Stimulated activated CD4-positive, alpha-beta T cell treated with anti-CD3 and anti-CD28 coated beads, Interleukin-4, amount 100 ng/mL, for 48 hours (primary cell): ENCODE measurements at places on chromosomes 5 and 9.

GRCh38 chr9:4689687-4690104, 10.3 kb downstream of the CDC37L1 start:
- DNase-seq = no peak

- no peak for DNase-seq
Measured at GRCh38 chr5:81708889-81709288, 42.0 kb downstream of the SSBP2 start.

GRCh38 chr5:69130241-69130640, 36.4 kb downstream of the SLC30A5 start:
- no peak for DNase-seq

DNA sequence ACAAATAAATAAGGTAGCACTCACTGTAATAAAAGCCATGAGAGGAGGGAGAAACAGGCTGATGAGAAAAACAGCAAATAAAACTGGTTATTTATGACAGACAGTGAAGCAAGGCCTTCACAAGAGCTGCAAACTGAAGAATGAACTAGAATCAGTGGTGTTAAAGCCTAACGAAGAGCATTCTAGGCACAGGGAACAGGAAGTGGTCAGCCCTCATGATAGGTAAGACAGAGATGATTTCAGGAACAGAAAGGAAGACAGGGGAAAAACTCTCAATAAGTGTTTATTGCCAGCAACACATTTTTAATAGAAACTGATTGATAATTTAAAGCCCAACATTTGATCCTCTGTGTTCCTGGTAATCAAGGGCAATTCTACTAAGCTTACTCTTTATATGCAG, 124.5 kb downstream of the EDIL3 start:
- DNase-seq = no peak

GRCh38 chr5:172412724-172413286, 41.5 kb downstream of the SH3PXD2B start:
- no peak for DNase-seq

DNA sequence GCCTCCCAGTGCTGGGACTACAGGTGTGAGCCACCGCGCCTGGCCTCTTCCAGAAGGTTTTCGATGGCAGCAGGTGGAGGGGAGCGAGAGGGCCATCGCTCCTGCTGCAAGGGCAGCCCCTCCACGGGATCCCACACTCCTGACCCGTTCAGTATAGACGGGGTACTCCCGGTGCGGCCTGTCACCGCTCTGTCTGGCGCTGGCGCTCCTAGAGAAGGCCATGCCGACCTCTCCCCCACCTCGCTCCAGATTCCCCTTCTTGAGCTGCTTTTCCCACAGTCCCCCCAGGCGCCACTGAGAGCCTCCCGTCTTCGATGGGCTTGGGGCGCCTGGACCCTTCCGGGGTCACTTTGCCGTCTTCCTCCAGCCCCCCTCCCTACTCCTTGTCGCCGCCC, 4.3 kb upstream of the SQSTM1 start:
- DNase-seq = no peak

DNA sequence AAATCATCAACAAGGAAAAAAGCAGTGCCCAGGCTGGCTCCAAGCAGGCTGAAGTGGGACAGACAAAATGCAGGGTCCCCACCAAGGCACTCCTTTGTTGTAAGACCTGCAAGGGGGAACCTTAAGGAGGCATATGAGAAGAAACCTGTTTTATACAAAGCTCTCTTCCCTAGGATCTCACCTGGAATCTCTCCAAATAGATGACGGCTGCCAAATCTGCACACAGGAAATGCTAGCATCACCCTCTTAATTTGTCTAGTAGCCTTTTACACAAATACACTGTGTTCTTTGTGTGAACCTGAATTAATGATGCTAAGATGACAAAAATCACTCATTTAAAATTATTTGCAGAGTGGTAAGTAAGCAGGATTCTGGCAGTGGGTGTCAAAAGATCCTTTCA, 280.2 kb downstream of the SPOCK1 start:
- no peak for DNase-seq

GRCh38 chr9:18855656-18856055, 177.4 kb downstream of the SAXO1 start:
- no peak for DNase-seq

DNA sequence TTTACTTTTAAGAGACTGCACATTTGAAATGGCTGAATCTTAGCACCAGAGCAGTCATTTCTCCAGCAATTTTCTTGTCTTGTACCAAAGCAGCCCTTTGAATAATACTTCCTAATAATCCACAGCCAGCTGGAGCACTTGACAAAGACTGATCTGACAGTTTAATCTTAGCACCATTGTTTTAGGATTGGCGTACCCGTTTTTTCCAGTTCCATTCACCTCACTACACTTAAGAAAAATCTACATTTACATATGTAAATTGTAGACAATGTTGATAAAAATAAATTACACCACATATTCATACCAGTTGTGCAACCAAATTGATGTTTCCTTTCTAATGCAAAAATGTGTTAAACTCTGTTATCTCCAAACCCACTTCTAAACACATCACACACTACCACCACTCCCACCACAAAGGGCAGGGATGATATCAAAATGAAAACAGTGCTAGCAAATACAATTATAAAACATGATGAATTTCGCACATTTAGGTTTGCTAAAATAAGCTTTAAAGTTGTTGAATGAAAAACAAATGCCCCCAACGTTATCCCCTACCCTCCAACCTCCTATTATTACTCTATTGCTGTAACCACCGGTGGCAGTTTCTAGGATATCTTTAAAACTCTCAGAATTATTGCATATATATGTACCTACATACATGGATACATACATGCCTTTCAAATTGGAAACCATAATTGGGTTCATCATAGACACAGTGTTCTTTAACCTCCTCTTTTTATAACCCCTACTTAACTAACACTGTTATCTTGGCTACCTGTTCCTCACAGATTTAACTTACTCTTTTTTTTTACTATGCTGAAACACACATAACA, 21.5 kb downstream of the SERINC5 start:
- no peak for DNase-seq

DNA sequence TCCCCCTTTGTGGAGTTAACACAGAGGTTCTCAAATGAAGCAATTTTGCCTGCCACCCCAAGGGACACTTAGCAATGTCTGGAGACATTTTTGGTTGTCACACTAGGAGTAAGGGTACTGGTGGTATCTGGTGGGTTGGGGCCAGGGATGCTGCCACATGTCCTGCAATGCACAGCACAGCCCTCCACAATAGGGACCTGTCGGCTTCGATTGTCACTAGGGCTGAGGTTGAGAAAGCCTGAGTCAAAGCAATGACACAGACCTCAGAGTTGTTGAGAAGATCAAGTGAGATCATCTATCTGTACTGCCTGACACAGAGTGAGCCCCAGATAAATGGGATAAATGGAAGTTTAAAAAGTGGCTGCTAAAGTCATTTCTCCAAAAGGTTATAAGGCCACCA, 249.2 kb upstream of the KLF4 start:
- no peak for DNase-seq

DNA sequence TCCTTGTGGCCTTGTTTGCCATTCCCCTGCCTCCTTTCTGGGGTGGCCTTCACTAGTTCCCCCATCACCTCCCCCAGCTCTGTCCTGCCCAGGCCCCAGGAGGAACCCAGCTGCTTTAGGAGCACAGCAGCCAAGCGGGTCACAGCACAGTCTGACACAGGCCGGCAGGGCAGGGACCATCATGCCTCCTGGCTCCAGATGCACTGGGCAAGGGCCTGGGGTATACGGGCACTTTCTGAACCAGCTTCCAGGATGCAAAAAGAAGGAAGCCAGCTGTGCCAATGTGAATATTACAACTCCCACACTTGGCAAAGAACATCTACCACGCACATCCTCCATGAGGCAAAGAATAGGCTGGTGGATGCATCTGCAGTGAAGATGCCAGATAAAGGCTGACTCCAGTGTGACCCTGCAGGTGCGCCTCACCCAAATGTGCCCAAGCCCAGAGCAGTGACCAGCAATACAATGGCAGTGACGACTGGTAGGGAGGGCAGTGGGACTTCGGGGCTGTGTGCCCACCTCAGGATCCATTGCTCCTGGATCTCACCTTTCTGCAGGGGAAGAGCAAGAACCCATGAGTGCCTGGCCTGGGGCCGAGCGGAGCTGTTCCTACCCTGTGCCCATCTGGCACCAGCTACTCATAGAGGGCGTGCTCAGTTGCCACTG, 6.3 kb upstream of the IL3 start:
- no peak for DNase-seq

GRCh38 chr9:127980060-127980705, 606 bp downstream of the EEIG1 start:
- DNase-seq = no peak

GRCh38 chr9:5922192-5922591, 31.5 kb downstream of the MLANA start:
- DNase-seq = no peak

GRCh38 chr5:83102364-83102980, 25.1 kb downstream of the XRCC4 start:
- no peak for DNase-seq

- DNase-seq = no peak
Measured at GRCh38 chr5:56278335-56278753, 45.2 kb upstream of the ANKRD55 start.

GRCh38 chr5:139422307-139422893, 16.9 kb downstream of the DNAJC18 start:
- peak; percentile 39 for DNase-seq

DNA sequence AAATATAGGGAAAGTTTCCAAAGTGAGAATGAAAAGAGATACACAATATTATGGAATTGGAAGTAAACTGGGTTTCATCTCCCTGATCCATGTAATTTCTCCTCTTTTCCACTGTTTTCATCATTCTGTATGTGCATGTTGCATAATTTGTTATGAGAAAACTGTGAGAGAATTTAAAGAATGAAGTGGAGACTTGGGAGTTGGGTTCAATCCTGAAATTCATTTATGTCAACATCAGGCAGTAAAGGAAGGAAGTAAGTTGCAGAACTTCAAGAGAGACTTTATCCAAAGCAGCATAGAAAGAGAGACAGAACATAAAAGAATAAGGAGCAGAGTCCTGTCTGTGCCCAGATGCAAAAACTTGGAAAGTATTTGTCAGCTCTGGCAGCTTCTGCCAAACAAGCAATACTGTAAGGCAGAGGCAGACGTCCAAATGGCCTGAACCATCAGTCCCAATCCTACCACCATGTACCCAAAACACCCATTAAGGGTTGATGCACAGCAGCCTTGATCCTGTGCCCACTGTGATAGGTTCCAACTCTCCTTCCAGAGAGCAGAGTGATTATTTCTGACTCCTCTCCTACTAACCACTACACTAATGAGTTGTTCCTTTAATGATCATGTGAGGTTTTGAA, 425.3 kb upstream of the CDH6 start:
- DNase-seq = no peak

GRCh38 chr5:160360310-160360709, 10.1 kb downstream of the C1QTNF2 start:
- DNase-seq = no peak

DNA sequence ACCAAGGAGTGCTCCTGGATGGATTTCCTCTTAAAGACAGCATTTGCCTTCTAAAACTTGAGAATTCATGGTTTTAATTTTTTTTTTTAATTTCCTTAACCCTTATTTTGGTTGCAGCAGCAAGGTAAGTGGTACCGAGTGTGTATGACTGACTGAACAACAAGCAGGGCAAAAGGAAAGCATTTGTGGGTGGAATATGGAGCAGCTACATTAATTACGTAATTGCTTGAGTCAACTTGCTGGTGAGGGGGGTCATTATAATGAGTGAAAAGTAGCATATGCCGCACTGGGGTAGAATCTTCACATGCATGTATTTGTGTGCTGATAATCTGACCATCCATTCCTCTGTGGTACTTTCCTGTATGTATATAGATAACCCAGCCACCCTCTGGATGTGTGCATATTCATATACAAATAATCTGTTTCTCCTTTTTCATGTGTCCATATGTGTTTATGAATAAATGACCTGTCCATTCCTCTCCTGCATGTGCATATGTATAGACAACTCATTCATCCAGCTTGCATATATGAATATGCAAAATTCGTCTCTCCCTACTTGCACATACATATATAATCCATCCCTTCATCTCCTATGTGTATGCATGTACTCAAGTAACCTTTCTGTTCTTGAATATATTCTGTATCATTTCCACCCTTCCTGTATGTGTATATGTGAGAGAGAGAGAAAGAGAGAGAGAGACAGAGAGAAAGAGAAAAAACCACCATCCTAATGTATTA, 147.5 kb upstream of the RUSC2 start:
- no peak for DNase-seq

- DNase-seq = no peak
Measured at GRCh38 chr5:56251918-56252553, 18.9 kb upstream of the ANKRD55 start.

- DNase-seq = no peak
Measured at GRCh38 chr9:136640171-136641111, 22.3 kb upstream of the EGFL7 start.

- no peak for DNase-seq
Measured at GRCh38 chr9:136084063-136084944, 10.8 kb downstream of the NACC2 start.

DNA sequence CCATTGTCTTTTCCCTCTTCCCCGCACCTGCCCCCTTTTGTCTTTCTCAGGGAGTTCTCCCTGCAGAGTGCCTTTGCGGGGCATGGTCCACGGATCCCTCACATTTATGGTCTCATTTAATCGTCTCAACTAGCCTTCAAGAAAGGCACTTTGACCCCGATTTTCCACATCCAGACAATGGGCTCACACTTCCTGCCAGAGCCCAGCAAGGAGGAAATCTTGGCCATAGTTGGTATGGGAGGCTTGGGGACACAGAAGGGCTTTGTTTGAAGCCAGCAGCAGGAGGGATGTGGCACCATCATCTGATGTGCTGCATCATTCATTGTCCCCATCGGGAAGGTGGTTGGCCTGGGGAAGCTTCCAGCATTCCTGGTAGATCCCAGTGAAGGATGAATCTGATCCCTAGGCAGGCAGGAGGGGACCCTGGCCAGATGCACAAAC, 24.9 kb downstream of the GSN start:
- DNase-seq = no peak

GRCh38 chr5:107388141-107388861, 282.4 kb downstream of the EFNA5 start:
- DNase-seq = no peak

DNA sequence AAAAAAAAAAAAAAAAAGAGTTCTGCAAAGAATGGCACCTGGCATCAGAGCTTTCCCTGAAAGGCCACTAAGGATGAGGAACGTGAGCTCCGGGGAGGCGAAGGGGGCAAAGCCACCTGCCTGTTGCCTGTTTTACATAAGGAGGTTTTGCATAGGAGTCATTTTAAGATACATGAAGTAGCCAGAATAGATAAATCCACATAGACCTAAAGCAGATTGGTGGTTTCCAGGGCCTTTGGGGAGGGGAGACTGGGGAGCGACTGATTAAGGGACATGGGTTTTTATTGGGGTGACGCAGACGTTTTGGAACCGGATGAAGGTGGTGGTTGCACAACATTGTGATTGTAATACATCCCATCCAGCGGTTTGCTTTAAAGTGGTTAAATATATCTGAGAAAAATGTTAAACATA, 7.1 kb downstream of the NEK6 start:
- no peak for DNase-seq
